ENCODE measurements at places on chromosomes 6 and 20.

DNA sequence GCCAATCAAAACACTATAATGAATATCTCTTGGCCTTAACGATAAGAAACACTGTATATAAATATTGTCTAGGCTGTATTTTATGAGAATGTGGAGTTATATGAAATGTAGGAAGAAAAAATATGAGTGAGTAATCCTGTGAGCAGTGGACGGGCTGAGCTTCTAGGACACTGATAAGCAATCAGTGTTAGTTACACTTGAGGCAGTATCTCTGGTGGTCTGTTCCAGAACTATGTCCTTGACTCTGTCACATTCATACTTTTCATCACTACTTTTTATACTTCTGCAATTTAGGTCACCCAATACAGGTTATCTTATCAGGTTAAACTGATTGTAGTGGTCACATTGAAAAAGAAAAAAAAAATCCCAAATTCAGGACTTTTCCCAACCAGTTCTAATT is 360.4 kb downstream of the LAMA2 start:
- DNase-seq, result no peak

- DNase-seq, result no peak
These were observed 102.8 kb downstream of the MYB start for GRCh38 chr6:135283926-135284325.

GRCh38 chr20:51486197-51487005 is 56.1 kb downstream of the NFATC2 start:
- no peak for DNase-seq

DNA sequence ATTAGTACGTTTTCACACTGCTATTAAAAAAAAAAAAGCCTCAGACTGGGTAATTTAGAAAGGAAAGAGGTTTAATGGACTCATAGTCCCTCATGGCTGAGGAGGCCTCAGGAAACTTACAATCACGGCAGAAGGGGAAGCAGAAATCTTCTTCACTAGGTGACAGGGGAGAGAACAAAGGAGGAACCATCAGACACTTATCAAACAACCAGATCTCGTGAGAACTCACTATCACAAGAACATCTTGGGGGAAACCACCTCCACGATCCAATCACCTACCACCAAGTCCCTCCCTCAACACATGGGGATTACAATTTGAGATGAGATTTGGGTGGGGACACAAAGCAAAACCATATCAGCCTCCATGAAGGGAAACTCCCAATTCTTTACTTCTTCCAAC is 85.2 kb upstream of the MAFB start:
- DNase-seq, result no peak

DNA sequence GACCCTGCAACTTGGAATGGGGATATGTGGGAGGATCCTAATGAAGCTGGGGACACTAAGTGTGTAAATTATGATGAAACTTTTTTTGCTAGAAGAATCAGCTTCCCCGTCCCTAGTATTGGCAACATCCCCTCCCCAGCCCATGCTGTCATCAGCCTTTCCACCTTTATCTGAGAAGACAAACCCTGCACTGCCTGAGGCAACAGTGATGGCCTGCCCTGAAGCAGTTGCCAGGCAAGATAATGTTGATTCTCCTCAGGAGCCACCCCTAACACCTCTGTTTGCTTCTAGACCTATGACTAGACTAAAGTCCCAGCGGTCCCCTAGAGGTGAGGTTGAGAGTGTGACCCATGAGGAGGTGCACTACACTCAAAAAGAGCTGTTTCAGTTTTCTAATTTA is 27.1 kb downstream of the MICA start:
- no peak for DNase-seq

GRCh38 chr6:40550202-40551101 is 36.7 kb downstream of the LRFN2 start:
- DNase-seq, result no peak

DNA sequence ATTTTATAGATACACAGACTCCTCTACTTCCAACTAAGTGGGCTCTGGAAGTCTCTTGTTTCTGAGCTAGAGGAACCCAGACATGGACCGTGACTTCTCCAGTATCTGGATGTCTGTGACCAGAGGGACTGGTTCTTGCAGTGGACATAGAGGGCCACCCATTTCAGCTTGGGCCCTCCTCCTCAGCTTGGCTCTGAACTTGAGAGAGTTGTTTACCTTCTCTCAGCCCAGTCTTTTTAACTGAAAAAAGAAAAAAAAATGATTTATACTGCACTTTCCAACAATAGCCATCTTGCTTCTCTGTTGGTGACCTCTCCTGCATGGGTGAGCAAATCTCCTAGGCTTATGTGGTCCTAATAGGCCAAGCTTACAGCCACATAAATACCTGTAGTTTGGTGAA is 60.3 kb upstream of the TMEM181 start:
- no peak for DNase-seq

DNA sequence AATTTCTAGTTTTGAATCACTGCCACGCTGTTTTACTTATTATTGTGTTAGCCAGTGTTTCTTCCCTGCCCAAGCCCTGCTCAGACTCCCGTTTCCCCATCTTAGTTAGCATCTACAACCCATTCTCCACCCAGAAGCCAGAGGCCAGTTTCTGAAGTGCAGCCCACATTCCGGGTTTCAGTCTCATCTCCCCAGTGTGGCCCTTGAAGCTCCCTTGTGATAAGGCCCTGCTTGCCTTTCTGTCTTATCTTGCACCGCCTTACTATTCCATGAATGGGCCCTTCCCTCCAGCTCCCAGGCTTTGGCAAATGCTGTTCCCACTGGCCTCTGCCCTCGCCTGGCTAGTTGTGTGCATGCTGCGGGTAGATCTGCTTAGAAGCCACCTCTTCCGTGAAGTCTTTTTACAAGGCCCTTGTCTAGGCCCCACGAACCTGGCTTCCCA is 41.1 kb downstream of the TOX2 start:
- DNase-seq, result no peak

GRCh38 chr20:34979366-34980153 is 23.9 kb downstream of the MYH7B start:
- DNase-seq, result no peak

GRCh38 chr6:90820436-90820835 is 233.6 kb upstream of the MAP3K7 start:
- no peak for DNase-seq

GRCh38 chr6:82396964-82397751 is 33.5 kb downstream of the TPBG start:
- no peak for DNase-seq

DNA sequence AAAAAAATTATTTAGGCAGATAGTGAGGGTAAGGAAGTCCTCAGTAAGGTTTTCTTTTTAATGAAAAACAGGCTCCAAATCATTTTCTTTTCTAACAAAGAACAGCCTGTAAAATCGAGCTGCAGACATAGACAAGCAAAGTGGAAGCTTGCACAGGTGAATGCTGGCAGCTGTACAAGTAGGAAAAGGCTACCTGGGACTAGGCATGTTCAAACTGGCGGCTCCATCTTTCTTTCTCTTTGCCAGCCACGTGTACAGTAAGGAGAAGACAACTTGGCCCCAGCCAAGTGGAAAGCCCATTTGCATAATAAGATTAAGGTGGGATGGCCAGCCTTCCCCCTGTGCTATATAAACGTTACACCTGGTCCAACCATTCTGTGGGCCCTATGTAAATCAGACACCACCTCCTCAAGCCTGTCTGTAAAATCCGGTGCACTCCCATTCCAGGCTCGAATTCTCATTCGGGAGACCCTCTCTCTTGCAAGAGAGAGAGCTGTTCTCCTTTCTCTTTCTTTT is 27.0 kb upstream of the SLC2A12 start:
- no peak for DNase-seq

DNA sequence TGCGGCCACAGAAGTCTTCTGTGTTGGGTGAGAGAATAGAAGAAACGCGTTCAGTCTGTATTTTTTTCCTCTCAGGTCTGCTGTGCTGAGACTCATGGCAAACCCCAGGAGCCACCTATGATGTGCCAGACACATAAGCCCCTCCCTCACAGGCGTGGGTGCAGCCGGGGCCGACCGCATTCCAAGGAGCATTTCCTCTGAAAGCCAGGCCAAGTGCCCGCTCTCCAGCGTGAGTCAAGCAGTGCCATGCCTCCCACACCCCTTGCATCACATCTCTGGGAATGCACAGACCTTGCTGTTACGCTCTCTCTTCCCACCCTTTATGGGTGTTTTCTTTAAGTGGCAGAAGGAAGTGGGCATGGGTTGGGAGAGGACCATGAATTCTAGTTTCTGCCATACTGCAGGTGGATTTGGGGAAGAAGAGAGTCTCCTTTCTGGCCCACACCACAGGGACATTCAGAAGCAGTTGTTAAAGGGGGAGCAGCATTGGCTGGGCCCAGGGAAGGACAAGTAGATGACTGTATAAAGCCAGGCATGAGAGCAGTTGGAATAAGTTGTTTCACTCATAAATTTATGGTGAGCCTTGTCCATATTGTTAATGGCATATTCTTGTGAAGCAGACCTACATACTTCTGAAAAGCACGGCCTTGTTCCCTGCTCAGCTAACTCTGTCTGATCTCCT is 37.1 kb upstream of the TFAP2A start:
- no peak for DNase-seq

GRCh38 chr20:15482525-15482924 is 1090.7 kb downstream of the KIF16B start:
- DNase-seq, result no peak

GRCh38 chr6:37432590-37432915 is 468 bp upstream of the CMTR1 start:
- no peak for DNase-seq

GRCh38 chr6:27836141-27836782 is 75.9 kb downstream of the OR2B2 start:
- no peak for DNase-seq

DNA sequence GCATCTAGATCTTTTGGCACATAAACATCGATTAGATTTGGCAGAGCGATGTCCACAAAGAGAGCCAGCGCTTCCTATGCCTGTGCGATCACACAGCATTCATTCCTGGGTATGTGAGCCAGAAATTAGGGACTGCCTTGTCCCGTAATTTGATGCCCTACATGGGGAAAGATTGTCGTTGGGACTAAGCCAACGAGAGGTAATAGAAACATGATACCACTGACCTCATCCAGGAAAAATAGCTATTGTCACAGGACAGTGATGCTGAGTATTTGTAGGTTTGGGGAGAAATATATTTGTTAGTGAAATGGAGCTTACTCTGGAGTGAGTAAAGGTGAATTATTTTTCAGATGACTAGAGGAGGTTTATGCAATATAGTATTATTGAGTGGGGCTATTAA is 154.0 kb downstream of the TSHZ2 start:
- no peak for DNase-seq

DNA sequence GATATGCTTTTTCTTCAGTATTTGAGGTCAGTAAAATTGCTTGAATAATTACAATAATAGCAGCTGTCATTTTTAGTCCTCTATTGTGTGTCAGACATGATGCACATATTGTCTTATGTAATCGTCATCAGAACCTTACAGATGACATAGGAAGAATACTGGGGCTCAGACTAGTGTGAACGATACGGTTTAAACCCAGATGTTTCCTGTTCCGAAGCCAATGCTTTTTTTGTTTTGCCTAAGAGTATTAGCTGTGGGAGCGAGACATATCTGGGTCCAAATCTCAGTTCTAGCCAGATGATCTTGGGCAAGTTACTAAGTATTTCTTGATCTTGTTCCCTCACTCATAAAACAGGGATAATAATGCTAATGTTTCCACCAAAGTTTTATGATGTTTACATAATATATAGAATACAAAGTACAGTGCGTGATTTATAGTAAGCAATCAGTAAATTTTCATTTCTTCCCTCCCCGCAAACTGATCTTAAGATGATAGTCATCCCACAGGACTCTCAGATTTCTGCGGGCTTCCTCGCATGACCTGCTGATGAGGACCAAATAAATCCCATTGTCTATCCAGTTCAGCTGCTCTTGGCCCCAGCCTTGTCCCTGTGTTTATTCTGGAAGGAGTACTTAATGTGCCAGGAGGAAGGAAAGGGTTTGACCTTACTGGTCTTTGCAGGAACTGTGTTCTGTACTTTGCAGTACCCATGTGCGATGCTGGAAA is 98.2 kb downstream of the CAP2 start:
- peak; percentile 55 for DNase-seq

DNA sequence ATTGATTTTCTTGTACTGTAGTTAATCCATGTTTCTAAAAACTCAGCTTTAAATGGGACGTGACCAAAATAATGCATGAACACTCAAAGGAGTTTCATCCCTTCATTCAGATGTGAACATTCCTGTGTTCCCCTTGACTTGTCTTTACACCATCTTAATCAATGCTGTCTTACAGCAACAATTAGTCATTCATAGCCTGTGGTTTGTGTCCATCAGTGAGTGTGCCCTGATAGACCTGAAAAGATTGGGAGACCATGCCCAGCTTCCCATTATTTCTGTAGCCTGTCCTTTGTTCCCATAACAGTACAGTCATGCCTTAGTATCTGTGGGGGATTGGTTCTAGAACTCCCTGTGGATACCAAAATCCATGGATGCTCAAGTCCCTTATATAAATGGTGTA is 23.9 kb downstream of the NT5E start:
- no peak for DNase-seq

GRCh38 chr6:149043476-149044130 is 273.9 kb upstream of the TAB2 start:
- no peak for DNase-seq

GRCh38 chr6:39102821-39103136 is 12.2 kb downstream of the SAYSD1 start:
- DNase-seq, result no peak

DNA sequence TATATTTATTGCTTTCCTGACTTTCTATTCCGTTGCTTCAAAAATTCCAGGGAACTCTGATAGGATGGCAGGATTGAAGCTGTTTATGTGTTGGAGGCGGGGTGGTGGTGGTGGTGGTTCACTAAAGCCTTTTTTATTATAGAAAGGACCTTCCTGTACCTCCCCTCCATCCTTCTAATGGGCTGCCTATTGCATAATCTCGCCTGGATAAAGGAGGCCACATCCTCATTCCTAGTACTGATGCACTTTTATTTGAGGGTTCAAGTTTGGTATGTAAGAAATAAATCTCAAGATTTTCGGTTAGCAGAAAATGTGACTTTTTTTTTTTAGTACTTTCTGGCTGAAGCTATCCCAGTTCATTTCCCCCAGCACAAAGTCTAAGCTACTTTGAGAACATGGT is 18.7 kb upstream of the CTAGE9 start:
- no peak for DNase-seq

DNA sequence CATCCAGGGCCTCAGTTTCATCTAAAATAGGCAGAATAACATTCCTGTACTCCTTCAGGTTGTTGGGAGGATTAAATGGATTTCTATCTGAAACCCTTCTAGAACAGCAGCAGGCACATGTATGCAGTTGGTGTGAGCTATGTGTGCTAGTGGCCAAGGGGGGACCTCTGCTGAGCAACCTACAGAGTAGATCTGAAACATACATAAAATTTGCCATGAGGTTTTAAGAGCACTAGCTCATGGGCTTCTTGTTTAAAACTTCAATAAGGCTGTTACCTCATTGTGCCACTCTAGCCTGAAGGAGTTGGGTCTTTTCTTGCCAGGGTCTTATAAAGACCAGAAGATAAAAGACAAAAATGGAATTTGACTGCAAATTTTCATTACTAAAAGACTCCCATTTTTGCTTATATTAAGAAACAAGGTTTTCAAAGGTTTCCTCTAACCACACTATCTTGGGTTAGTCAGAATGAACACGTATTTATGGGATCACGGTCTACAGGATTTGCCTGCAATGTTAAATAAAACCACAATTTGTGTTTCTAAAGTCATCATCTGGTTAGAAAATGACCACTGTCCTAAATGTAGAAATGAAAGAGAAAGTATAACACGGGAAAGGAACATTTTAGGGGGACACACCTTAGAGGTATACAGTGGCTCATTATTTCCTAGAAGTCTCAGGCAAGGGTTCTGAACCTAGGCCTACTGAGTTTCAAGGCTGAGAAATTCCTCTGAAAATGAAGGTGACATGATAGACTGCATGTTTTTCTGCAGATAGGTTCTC is 144.9 kb upstream of the OLIG3 start:
- no peak for DNase-seq
